T-helper 2 cell (primary cell): ENCODE measurements at places on chromosomes 5 and 9.

- DNase-seq = no peak
Observed at GRCh38 chr9:17472126-17472525, 106.7 kb upstream of the SH3GL2 start.

DNA sequence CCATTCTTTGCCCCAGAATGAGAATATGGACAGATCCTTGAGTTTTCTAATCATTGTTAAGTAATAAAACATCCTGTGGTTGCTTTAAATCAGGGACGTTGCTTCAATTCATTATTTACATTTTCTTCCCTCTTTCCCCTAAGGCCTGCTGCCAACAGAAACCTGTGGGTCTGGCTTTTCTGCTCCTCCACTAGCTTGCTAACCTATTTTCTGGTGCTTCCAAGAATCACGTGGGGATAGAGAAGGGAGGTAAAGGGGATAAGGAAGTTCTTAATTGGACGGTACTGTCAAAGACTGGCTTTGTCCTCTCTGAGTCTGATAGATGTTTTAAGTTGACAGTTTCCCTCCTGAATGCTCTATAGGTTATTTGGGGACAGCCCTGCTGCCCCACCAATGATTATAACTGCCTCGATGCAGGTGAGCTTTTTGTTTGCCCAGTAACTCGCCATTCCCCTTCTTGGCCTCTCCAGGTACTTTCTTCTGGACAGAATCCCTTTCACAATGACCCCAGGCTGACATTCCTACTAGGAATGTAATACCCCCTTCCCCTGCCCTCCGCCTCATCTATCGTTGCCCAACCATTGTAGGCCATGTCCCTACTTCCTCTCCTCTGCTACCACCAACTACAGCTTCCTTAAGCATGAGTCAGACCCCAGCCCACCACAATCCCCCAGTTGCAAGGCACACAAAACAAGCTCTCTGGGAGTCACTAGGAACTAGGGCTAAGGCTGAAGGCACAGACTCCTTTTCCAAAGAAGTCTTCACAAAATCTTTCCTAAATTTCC is 19.9 kb upstream of the CPEB4 start:
- no peak for DNase-seq

GRCh38 chr5:149681252-149681651 is 48.9 kb upstream of the PPARGC1B start:
- DNase-seq = no peak

GRCh38 chr5:103582364-103582763 is 19.8 kb upstream of the NUDT12 start:
- DNase-seq = no peak

- no peak for DNase-seq
Observed at GRCh38 chr5:56037531-56038010, 42.8 kb upstream of the IL6ST start.

GRCh38 chr9:37486616-37487548 is 1.1 kb downstream of the POLR1E start:
- DNase-seq = no peak

GRCh38 chr9:134569626-134570025 is 72.0 kb upstream of the COL5A1 start:
- no peak for DNase-seq

GRCh38 chr5:131209506-131210150 is 38.9 kb downstream of the LYRM7 start:
- peak; percentile 26 for DNase-seq

GRCh38 chr9:12516031-12516430 is 177.2 kb upstream of the TYRP1 start:
- no peak for DNase-seq

- no peak for DNase-seq
Observed at GRCh38 chr9:101235105-101235866, 149.5 kb downstream of the BAAT start.

- no peak for DNase-seq
Observed at GRCh38 chr9:129575818-129576217, 45.1 kb downstream of the C9orf50 start.

GRCh38 chr9:72362680-72363139 is 2.3 kb downstream of the ZFAND5 start:
- DNase-seq = peak; percentile 84

DNA sequence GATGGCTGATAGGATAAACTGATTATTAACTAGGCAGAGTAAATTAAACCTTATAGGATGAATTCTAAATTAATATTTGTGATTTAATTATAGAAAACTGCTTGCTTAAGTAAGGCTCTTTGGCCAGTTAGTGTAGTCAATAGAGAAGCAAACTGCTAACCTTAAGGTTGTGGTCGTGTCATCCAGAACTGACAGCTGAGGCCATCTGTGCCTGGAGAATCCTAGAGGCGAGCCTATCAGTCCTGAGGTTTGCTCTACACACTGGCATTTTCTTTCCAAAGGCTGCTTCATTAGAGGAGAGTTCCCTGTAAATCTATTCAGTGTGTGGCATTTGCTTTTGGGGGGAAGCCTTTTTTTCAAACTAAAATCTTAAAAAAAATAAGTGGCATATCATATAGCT is 169.2 kb downstream of the MEF2C start:
- DNase-seq = no peak

- DNase-seq = peak; percentile 64
Observed at GRCh38 chr5:90873033-90873517, 314.5 kb downstream of the ADGRV1 start.

- no peak for DNase-seq
Observed at GRCh38 chr5:143454936-143455516, 51.5 kb upstream of the NR3C1 start.

DNA sequence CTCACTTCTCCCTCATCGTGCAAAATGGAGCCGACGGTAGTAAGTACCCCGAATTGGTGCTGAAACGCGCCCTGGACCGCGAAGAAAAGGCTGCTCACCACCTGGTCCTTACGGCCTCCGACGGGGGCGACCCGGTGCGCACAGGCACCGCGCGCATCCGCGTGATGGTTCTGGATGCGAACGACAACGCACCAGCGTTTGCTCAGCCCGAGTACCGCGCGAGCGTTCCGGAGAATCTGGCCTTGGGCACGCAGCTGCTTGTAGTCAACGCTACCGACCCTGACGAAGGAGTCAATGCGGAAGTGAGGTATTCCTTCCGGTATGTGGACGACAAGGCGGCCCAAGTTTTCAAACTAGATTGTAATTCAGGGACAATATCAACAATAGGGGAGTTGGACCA is 979 bp downstream of the PCDHGA12 start:
- DNase-seq = no peak

DNA sequence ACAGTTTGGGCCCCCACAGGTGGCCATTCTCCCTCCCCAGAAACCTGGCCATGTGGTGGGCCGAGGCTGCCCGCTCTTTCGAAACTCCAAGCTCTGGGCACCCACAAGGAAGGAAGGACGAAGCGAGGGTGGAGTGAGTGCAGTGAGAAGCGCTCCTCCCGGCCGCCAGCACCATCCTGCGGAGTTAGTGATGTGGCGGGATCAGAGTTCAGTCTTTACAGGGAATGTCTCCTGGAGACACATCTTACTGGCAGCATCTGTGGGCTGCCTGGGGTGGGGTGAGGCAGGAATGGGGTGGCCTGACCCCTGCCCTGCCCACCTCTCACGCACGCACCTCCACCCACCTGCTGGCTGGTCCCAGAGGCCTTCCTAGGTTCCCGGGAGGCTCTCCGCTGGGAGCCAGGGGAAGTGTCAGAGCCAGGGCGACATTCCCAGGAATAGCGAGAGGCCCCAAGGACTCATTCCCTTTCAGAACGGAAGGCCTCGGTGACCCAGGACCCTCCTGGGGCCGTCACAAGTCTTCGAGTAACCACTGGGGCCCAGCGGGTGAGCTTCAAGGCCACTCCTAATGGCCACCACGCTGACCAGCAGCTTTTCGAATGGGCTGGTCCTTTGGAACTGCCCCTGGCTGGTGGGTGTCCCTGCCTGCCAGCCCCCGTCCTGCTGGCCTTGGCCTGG is 5.5 kb upstream of the RNU6ATAC start:
- no peak for DNase-seq

DNA sequence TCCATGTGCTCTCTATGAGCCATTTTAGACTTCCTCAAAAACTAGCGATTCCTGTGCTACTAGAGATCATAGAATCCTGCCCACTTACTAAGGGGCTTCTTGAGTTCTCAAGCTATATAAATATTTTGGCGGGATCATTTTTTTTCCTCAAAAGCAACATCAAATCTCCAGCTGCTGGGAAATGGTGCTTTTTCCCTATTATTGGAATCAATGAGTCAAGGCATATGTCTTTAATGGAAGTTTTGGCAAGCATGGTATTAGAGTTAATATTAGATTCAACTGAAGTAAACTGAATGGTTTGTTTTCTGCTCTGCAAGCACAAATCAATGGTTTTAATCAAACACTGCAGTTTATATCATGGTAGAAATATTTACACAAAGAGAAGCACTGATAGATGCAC is 369.9 kb upstream of the PTGER4 start:
- DNase-seq = no peak

- no peak for DNase-seq
Observed at GRCh38 chr9:82404881-82405280, 416.3 kb downstream of the SPATA31D1 start.

DNA sequence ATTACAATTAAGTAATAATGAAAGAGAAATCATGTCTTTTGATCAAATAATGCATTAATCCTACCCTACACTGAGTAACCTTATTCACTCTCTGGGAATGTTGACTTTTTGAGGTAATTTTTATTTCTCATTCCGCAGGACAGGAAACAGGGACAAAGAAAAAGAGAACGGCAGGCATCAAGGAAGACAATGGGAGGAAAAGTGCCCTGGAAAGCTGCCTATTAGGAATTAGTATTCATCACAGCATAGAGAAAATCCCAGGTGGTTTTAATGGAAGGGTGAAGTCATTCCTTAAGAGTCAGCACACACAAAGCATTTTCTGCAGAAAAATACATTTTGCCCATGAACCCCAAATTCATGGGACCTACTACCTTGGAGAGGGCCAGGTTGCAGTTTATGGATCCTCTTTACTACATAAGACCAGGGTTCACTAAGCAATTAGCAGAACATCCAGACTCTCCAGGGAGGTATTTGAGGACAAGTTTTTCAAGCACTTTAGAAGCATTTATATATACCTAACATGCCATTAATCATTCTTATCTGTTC is 9.4 kb downstream of the FSTL4 start:
- no peak for DNase-seq

DNA sequence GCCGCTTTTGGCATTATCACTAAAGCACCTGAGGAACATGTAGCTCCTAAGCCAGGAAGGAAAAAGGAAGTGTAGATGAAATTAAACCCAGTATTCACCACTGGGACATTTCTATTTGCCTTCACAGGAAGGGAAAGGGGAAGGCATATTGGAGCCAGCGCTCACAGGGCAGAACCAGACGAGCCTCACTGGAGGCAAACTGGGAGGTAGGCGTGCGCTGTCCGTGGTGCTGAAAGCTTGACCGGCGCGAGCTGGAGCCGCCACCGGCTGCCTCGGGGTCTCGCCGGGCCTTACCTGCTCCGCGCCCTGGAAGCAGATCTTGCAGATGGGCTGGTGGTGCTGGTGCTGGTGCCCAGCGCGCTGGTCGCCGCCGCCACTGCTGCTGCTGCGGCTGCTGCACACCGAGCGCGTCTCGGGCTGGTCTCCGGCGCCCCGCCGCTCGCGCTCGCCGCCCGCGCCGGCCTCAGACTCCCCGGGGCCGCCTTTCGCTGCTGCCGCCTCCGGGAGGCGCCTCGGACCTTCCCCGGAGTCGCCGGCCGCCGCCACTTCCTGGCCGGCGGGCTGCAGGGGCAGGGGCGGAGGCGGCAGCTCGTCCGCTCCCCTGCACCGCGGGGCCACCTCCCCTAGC is 732 bp downstream of the MARCHF11 start:
- DNase-seq = no peak

DNA sequence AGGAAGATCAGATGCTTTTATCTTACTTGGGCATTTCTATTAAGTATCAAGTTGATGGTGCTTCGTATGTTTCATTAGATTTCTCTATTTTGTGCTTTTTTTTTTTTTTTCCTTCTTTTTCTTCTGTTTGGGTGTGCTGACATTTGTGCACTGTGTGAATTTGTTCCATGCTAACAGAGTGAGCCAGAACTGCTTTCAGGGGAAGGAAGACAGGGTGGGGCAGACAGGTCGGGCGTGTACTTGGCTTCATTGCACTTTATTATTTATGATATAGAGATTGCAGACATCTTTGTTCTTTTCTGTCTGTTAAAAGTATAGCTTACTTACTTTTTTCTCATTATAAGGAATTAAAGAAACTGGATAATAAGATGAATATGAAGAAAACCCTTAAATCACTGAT is 112.2 kb downstream of the FGF18 start:
- no peak for DNase-seq

- DNase-seq = no peak
Observed at GRCh38 chr5:165410476-165410875, 1905.1 kb downstream of the MAT2B start.

GRCh38 chr5:111973961-111974360 is 217.0 kb upstream of the NREP start:
- no peak for DNase-seq

GRCh38 chr5:86439593-86440110 is 178.1 kb upstream of the COX7C start:
- no peak for DNase-seq

GRCh38 chr9:12657233-12657632 is 36.0 kb upstream of the TYRP1 start:
- no peak for DNase-seq

DNA sequence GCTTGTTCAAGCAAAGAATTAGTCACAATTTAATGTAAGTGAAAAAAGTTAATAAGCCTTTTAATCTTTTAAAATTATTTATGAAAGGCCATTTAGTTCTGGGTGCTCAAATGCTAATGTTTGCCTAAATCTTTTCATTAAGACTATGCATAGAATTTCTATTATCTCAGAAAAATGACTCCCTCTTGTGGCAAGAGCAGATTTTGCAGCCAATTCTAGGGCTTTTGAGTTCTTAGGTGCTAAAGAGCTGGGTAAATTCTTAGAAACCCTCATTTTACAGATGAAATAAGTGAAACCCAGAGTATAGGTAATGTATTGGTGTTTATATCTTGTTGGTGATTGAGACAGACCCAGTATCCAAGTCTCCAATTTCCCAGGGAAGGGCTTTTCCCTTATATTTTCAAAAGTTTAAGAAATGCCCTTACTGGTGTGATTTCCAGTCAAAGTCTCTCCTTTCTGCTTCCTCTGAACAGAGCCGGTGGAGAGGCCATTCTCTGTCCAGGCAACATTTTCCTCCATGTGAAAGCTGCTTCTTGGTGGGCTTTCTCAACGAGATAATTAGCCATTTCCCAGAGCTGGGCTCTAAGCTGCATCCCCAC is 24.1 kb upstream of the PCSK5 start:
- no peak for DNase-seq

DNA sequence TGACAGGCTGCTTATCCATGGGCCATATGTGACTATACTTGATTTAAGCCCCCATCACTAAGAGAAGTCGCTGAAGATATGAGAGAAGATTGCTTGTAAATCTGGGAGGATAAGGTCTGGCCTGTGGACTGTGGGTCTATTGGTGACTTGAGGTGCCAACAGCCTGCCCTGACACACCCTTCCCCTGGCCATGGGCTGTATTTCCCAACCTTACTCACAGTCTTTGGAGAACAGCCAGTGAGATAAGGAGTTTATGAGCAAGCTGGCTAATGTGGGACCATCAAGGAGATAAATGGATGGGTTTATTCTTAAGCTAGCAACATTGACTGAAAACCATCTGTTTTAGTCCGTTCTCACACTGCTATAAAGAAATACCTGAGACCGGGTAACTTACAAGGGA is 231.3 kb downstream of the ZSWIM6 start:
- DNase-seq = no peak
